ENCODE measurements at places on chromosomes 2 and 18.

DNA sequence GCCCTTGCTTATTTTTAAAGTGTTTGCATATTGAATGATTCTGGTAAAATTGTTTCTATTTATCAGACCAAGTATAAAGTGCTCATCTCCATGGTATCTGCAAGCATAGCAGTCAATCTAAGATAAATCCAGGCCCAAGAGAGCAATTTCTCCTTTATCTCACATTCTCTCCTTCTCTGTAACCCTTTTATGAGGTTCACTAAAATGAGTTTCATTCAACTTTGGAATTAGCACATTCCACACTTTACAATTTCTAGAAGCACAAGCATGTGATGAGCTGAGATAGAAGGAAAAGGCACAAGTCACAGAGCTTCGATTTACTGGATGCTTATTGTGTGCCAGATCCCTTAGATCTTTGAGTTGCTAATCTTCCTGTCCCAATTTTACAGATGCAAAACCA is 97.3 kb downstream of the CNTNAP5 start:
- DNase-seq: no peak

DNA sequence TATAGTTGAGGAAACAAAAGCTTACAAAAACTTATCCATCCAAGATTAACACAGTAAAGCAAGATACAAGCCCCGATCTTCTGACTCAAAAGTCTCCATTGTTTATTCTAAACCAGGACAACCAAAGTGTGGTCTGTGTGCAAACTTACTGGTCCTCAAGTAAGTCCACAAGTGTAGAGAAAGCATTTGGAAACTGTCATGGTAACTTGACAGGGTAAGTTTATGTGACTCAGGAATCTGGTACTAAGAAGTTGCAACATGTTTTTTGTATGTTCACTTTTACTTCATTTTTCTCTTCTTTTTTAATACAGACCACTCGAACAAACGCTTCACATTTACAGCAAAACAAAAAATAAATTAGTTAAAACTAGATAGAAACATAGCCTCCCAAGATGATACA is 9.4 kb downstream of the MBD2 start:
- DNase-seq: no peak

GRCh38 chr2:212961255-212961654 is 190.2 kb downstream of the IKZF2 start:
- DNase-seq: no peak

GRCh38 chr2:73032702-73033097 is 38.8 kb downstream of the SFXN5 start:
- DNase-seq: no peak

GRCh38 chr2:190156530-190157212 is 94.1 kb upstream of the MSTN start:
- DNase-seq: no peak

DNA sequence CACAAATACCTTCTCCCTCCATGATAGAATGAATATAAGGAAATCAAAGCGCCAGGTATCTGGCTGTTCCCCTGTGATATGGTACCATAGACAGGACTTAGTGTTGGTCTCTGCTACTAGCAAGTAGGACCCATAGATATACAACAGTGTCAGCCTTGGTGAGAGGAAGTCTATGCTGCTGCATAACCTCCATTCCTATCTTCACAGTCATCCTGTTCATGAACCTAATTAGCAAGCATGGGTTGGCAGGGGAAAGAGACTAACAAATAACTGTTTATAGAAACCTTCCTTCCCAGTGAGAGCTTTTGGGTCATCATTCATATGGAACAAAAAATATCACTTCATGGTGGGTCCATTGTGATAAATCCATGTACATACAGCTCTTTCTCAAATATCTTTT is 188.9 kb upstream of the FAM98A start:
- DNase-seq: no peak

GRCh38 chr2:126658905-126659561 is 3.1 kb downstream of the GYPC start:
- DNase-seq: peak; percentile 22

GRCh38 chr2:218323526-218324472 is 31.5 kb upstream of the TMBIM1 start:
- no peak for DNase-seq

DNA sequence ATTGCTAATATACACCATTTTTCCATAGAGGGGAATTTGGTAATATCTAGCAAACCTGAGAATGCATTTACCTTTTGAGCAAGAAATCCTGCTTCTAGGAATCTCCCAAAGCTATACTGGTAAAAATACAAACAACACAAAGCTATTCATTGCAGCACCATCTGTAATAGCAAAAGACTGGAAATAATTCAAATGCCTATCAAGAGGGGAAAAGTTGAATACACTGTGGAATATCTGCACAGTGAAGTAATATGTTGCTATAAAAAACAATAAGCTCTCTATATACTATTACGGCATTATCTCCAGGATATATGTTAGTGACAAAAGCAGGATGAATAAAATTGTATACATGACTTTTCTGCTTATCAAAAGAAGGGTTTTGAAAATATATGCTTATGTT is 112.3 kb upstream of the CHAC2 start:
- no peak for DNase-seq

- DNase-seq: no peak
Measured at GRCh38 chr2:173854840-173855239, 110.3 kb downstream of the SP3 start.

DNA sequence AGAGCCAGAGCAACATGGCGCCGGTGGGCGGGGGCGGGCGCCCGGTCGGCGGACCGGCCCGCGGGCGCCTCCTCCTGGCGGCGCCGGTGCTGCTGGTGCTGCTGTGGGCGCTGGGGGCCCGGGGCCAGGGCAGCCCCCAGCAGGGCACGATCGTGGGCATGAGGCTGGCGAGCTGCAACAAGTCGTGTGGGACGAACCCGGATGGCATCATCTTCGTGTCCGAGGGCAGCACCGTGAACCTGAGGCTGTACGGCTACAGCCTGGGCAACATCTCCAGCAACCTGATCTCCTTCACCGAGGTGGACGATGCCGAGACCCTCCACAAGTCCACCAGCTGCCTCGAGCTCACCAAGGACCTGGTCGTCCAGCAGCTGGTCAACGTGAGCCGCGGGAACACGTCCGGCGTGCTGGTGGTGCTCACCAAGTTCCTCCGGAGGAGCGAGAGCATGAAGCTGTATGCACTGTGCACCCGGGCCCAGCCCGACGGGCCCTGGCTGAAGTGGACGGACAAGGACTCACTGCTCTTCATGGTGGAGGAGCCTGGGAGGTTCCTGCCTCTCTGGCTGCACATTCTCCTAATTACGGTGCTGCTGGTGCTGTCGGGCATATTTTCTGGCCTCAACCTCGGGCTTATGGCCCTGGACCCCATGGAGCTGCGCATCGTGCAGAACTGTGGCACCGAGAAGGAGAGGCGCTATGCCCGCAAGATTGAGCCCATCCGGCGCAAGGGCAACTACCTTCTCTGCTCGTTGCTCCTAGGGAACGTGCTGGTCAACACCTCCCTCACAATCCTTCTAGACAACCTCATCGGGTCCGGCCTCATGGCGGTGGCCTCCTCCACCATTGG is 507 bp downstream of the CNNM4 start:
- no peak for DNase-seq

DNA sequence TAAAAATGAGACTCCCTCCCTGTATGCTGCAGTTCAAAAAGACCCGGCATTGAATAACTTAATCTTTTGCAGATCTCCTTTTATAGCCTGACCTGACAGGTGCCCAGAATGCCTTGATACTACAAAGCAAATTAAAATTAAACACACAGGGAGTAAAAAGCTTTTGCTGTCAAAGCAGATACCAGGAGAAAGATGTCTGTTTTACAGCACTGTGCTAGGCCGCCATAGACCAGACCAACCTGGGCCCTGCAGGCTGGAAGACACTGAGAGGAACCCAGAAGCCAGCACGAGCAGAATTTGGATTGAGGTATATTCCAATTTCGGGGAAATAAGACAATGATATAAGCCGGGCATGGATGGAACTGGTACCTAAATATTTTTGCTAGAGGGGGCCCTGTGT is 602.8 kb upstream of the SOX11 start:
- DNase-seq: no peak

DNA sequence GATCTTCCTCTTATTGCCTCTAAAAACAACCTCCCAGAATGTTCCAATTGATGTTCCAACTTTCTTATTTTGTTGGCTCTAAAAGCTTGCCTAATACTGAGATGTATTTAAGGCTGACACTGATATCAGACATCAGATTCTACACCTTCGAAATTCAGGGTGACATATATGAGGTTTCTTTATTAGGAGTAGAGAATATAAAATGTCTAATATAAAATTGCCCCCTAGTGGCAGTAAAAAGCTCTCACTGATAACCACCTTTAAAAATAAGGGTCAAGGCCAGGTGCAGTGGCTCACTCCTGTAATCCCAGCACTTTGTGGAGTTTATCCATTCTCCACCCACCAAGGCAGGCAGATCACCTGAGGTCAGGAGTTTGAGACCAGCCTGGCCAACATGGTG is 789.7 kb upstream of the SLC39A10 start:
- DNase-seq: no peak

DNA sequence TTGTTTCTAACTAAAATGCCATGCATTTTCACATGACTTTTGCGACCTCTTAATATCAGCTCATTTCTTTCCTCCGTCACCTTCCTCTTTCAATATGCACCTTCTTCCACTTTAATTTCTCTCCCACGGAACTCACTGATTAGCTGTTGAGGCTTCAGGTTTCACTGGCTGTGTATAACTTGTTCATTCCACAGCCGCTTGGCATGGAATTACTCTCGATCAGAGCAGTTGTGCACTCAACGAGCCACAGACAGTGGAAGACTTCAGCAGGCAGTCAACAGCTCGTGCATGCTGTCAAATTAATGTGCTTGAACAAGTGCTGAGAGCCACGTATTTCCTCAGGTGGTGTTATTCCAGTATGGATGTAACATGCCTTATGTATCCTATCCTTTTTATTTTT is 491.2 kb upstream of the DDX18 start:
- no peak for DNase-seq

DNA sequence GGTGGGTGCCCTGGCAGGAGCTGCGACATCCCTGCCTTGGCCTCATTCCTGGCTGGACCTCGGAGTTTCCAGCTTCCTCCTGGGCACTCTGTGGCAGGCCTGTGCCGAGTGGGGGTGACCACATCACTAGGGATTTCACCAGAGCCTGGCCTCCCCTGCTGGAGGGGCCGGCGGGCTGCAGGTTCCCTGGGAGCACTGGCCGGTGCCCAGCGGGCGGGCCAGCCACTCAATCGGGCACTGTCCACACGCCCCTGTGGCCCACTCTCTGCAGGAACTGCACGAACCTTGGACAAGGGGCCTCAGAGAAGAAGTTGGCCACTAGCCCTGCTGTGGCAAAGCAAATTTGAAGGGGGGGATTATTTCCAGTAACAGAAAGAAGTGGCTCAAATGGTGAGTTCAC is 110.7 kb upstream of the APCDD1 start:
- no peak for DNase-seq

- DNase-seq: no peak
Measured at GRCh38 chr18:55115606-55116005, 156.3 kb upstream of the CCDC68 start.

DNA sequence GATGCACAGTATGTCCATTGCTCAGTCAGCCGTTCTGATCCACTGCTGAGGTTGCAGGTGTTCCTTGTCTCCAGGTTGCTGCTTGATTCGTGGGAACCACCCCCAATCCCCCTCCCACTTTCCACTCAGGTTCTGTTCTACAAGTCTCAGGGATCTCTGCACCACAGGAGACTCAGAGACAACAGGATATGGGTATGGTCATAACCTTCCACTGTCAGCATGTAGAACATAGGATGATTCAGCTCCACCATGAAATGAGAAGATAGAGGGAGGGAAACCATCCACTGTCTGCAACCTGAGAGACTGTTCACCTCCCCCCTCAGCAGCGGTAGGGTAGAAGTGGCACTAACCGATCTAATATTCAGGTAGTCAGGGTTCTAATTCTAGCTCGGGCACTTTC is 19.0 kb upstream of the KLF7 start:
- no peak for DNase-seq

- no peak for DNase-seq
Measured at GRCh38 chr2:126798276-126799140, 100.2 kb upstream of the TEX51 start.

GRCh38 chr2:70670626-70671025 is 97.4 kb downstream of the ADD2 start:
- DNase-seq: no peak

DNA sequence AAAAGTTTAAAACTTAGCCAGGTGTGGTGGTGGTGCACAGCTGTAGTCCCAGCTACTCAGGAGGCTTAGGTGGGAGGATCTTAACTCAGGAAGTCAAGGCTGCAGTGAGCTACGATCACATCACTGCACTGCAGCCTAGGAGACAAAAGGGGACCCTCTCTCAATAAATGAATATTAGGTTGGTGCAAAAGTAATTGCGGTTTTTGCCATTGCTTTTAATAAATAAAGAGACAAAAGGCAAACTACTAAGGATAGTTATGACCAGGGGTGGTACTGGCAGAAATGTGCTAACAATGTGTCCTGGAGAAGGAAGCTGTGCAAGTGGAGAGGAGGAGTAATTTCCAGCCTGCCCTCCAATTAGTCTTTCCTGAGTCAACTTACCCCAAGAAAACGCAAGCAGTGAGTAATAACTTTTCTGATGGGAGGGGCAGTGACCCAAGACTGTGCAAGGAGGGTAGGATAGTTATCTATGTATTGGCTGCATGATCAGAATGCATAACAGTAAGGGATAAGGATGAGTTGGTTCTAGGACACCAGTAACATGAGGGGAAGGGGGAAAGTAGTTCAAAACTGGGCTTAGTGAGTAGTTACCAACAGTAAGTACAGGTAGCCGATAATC is 1.5 kb downstream of the EXOC6B start:
- DNase-seq: no peak

DNA sequence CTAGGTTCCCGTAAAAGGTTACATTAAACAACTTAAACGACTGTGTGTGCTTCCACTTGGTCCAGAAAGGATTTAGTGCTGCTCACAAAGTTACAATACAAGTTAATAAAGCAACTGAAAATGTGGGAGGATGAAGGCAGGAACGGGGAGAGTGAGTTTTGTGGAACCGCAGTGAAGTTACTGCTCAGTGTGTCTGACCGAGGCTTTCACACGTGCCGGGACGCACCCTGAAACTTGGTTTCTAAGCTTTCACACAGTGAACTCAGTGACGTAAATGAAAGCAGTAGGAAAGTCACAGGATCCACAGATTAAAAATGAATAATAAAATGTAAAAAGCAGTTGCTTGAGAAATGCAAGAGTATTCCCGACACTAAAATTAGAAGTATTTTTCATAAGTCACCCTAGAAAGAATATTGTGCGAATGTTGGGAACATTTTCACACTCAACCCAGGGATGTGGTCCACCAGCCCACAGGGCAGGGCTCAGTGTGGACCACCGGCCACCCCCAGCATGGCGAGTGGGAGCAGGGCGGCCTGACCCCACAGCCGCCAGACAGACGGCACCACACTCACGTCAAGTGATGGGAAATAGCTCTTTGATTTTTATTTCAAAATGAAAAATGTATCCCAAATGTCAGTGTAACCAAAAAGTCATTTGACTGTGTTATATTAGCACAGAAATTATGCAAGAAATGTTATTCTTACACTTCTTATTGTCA is 32.6 kb upstream of the CHMP1B start:
- no peak for DNase-seq

DNA sequence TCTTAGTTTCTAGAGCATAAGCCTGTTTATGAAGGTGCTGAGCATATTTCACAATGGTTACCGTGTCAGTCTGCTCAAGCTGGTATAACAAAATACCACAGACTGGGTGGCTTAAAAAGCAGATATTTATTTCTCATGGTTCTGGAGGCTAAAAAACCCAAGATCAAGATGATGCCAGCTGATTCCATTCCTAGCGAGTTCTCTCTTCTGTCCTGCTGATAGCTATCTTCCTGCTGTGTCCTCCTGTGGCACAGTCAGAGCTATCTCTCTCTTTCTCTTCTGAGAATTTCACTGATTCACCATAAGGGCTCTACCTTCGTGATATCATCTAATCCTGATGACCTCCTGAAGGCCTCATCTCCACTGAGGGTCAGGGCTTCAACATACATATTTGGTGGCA is 273.0 kb downstream of the CDH2 start:
- DNase-seq: no peak
